NCI-H446 (cell line): ENCODE measurements at places on chromosomes 7 and 10.

GRCh38 chr10:91496016-91496415, 85.9 kb downstream of the HECTD2 start:
- DNase-seq, result no peak

- DNase-seq, result peak; percentile 19
These were observed 83.4 kb downstream of the MDFIC start for GRCh38 chr7:115005251-115005650.

- DNase-seq, result no peak
These were observed 272.1 kb downstream of the BMPER start for GRCh38 chr7:34177476-34177875.

DNA sequence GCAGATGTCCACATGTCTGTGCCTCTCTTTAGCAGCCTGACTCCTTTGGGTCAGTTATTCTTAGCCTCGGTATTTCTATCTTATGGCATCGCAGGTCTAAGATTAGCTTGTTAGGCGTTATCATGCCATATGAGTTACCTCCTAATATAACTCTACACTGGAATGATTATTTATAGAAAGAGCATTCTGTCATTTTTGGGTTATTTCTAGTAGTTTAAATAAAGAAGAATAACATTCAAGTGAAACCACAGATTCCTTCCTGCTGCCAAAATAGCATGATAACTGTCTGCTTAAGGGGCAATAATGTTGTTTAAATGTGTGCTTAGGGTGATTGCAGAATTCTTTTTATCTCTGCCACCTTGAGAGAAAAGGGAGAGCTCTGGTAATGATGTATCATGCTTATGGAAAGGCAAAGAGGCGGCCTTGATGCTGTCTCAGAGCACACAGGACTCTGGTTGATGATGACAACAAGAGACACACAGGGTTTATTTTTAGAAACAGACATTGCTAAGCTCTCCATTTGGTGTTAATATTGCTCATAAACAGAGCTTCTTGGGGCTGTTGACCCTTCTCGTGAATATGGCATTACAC, 10.4 kb downstream of the HDAC9 start:
- no peak for DNase-seq

DNA sequence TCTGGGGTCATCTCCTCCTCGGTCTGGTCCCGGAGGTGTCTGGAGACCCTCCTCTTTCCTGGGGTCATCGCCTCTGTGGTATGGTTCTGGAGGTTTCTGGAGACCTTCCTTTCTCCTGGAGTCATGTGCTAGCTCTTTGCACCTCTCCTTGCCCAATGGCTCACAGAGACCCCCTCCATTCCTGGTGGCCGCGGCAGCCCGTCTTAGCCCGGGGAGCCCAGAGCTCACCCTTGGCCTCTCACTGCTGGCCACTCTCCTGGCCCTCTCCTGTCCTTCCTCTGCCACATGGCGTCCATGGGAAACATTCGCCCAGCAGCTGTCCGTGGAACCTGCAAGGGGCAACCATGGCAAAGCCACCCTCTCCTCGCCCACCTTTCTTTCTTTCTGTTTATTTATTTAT, 20.2 kb upstream of the FOXL3 start:
- DNase-seq, result no peak

DNA sequence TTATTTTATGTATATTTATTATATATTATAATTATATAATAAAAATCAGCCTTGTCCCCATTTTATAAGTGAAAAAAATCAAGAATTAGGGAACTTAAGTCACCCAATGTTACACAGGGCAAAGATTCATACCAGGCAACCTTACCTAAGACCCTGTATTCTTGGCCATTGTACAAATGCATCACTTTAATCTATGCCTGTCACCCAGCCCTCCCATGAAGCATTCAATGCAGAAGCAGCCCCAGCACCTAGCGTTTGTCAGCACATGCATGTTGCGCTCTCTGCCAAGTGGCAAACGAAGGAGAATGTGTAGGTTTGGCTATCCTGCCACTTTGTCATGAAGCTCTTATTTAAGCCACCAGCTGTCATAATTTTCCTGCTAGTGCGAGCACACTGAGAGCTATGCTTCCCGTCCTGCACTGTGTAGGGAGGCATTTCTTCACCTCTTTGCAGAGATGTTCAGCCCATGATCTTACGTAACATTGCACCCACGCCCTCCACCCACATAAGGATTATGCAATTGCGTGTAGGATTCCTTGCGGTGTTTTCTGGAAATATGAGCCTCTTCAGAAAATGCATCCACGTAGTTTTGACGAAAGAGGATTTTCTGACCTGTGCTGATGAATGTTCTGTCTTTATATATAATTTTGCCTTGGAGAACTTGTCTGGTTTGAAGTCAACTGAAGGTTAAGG, 7.7 kb upstream of the COBL start:
- DNase-seq, result peak; percentile 57

DNA sequence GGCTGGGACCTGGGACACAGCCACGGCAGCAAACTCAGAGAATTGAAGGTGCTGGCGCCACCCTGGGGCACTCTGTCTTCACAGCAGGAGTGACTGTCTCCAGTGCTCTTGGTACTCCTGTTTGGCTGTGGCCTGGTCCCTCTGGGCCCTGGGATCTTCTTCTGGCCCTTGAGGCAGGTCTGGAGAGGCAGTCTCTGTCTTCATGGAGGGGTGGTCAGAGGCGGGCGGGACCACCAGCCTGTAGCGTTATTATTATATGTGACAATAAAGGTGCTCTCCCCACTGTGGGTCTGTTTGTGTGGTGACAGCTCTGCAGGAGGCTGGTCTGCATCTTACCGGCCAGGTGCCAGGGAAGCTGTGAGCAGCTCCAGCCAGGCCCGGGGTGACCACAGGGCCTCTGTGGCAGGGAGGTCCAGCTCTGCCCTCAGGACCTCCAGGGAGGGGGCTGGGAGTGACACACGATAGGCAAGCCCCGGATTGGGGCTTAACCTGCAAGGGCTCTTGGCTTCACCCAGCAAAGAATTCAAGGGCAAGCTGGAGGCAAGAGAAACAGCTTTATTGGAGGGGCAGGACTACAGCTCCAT, 70.3 kb downstream of the MYL10 start:
- no peak for DNase-seq

DNA sequence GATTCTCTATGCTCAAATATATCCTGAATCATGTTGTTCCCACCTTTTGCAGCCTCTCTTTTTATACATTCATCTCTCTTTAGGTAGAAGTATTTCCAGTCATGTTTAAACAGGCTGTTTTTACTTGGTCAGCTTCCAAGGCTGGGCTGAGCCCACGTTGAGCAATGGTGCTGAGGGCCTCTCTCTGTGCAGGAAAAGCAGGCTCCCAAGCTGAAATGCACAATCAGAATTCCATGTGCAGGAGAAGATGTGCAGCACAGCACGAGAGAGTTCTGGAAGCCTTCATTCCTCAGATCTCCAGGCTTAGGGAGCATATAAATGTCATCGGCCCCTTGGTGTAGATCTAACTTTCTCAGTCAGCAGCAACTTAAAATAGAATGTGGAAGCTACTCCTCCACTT, 588.5 kb downstream of the TNS3 start:
- DNase-seq, result no peak

DNA sequence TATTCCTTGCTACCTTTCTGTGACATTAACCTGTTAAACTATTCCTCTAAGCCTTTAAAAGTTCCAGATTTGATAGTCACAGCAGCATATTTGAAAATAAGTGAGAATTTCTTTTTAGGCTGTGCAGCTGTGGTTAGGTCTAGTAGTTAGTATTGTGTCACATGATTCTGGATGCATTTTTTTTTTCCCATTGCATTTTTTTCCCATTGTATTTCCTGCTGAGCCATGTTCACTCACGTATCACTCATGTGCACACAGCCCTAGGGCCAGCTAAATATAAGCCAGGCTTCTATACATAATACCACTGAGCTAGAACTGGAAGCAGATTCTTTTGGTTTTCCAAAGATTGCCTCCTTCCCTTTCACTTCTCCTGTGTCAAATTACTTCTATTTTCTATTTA, 37.4 kb downstream of the DNAJC9 start:
- no peak for DNase-seq

DNA sequence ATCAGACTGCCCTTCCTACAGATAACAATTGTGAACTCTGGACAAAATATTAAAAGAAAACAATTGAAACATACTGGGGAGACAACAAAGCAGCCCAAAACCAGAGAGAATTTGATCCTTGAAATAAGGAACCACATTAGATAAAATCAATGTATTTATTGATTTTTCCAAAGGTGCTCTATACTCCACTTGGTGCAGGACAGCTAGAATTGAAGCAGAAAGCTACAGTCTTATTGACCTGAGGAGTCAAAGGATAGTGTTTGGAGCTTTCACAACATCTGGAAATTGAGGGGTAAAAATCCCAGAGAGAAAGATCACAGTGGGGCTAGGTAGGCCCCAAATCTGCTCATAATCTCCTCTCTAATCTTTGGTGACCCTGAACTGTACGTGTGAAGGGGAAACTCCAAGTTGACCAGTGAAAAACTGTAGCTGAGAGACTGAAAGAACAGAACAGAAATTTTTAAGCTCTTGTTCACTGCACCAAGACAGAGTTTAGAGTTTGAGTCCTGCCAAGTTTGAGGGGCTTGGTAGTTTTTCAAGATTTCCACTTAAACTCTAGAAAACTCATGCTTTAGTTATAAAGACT, 70.2 kb downstream of the SAMD9 start:
- no peak for DNase-seq

DNA sequence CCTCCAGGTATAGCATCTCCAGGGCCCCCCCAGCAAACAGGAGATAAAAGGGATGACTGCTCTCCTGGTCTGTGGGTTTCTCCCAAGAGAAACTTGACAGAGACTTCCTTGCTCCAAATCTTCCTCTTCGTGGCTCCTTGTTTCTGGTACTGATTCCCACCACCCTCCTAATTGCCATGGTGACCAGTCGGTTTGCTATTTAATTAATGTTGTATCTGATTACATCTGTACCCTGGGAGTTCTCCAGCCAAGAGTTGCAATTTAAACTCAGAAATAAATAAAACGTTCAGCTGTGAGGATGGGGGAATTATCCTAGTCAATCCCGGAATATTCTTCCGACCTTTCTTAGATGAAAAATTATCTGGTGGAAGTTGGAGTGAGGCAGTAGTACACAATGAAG, 264.7 kb downstream of the PAXIP1 start:
- DNase-seq, result no peak

DNA sequence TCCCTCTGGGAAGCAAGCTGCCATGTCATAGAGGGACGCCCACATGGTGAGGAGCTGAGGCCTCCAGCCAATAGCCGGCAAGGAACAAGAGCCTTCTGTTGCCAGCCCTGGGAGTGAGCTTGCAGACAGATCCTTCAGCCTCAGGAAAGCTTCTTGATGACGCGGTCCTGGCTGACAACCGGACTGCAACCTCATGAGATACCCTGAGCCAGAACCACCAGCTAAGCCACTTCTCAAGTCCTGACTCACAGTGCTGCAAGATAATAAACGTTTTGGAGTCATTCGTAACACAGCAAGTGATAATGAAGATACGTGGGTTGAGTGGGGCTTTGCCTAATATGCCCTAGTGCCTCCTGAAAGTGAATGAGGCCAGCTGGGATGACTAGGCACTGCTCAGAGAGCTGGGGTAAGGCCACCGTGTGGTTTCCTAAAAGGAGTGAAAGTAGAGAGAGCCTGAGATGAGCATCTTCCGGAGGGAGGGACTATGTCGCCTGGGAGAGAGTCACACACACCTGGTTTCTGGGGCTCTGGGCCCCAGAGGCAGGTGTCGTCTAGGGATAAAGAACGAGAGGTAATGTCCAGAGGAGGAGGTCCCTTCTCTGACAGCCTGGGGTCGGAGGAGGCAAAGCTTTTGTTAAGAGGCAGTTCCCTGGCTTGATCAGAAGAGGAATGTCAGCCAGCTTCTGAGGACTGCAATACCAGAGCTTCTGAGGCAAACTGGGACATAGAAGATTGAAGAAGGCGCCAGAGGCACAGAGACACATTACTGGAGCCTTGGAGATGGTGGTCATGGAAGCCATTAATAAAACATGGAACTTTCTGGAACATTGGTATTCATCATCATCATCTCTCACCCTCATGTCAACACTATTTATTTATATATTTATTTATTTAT, 53.6 kb downstream of the PYROXD2 start:
- peak; percentile 44 for DNase-seq

DNA sequence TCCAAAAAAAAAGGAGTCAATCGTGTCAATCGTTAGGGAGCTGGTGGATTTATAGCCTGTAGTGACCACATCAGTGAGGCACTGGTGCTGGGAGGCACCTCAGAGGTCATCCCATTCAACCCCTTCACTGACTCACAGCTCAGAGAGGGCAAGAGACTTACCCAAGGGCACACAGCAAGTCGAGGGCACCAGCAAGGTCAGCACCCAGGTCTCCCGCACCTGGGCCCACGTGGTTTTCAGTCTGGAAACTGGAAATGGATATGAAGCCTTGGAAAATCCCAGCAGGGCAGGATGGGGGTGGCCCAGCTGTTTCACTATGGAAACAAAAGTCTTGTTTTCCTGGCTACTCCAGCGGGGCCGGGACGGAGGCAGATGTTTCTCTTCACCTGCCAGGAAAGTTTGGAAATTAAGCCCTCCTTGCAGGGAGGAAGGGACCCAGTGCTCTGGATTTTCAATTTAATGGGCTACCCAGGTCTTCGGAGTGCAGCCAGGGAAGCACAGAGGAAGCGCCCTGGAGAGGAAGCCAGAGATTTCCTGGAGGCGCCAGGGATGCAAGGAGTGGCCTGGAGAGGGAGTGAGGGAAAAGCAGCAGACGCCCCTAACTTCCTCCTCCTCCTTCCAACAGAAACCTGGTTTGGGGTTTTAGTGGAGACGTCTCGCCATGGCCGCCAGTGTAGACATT, 157.2 kb upstream of the TNRC18 start:
- no peak for DNase-seq

DNA sequence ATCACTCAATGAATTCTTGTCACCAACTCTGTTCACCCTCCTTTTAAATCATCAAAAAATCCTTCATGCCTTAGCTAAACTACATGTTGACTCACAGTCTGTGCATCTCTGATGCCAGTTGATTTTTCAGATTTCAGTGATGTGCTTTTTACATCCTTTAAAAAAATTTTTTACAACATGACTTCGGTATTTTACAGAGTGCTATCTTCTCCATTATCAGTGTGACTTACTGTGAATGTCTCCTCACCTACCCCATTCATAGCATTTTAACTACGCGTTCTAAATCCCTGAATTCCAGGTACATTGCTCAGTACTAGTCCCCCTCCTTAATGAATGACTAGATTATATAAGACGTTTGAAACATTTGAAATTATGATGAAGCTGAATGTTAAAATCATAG, 98.7 kb downstream of the DNAH11 start:
- no peak for DNase-seq

DNA sequence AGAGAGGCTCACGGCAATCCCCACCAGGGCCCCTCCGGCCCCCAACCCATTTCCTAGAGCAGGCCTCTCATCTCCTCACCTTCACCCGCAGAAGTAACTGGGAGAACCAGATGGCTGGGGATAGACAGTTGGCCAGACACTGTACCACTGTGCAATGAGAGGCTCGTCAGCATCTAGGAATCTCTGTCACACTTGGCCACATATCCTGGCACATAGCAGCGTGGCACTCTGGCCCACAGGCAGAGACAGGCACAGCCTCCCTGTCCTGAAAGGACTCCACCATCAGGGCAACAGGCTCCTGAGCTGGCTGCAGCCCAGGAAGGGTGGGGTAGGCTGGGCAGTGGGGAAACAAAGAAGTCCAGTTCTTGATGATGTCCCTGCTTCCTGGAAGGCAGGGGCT, 45.8 kb downstream of the C10orf143 start:
- DNase-seq, result no peak
